ENCODE measurements at places on chromosomes 5 and 9.

DNA sequence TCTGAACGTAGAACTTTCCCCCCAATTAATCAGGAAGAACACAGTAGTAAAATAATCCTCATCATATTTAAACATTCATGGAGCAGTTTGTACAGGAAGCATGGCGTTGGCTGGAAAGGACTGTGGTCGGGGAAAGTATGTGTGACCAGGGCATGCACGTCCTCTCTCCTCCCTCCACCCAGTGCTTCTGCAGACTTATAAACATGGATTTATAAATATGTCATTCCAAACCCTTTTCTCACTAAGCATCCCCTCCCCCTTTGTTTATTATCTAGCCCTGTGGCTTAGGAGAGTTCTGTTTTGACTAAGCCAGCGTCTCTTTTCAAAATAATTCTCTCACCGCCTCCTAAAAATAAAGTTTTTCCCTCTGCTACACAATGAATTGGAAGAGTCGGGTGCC, 70.4 kb upstream of the DAP start:
- DNase-seq: no peak

DNA sequence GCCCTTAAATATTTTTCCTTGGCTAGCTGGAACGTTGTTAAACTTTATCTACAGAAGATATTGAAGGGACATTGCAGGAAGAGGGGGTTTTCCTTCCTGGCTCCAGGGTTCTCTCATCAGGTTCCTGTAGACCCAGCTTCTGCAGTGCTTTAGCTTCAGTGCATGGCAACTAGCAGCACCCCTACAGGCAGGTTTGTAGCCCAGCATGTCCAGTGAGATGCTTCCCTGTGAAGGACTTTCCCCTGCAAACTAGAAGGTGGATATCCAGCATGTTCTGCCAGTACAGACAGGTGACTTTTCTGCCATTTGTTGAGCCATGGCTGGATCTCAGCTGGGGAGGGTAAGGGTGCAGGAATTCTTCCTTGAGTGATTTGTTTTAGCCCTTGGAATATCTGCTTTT, 10.4 kb downstream of the CCL28 start:
- DNase-seq: no peak

GRCh38 chr5:100691548-100691947, 156.4 kb downstream of the FAM174A start:
- no peak for DNase-seq

GRCh38 chr9:118038713-118039112, 334.5 kb downstream of the TLR4 start:
- DNase-seq: no peak

- no peak for DNase-seq
These were observed 661.8 kb downstream of the DTWD2 start for GRCh38 chr5:118326481-118327045.

GRCh38 chr5:150112201-150113046, 26.1 kb upstream of the CSF1R start:
- no peak for DNase-seq

DNA sequence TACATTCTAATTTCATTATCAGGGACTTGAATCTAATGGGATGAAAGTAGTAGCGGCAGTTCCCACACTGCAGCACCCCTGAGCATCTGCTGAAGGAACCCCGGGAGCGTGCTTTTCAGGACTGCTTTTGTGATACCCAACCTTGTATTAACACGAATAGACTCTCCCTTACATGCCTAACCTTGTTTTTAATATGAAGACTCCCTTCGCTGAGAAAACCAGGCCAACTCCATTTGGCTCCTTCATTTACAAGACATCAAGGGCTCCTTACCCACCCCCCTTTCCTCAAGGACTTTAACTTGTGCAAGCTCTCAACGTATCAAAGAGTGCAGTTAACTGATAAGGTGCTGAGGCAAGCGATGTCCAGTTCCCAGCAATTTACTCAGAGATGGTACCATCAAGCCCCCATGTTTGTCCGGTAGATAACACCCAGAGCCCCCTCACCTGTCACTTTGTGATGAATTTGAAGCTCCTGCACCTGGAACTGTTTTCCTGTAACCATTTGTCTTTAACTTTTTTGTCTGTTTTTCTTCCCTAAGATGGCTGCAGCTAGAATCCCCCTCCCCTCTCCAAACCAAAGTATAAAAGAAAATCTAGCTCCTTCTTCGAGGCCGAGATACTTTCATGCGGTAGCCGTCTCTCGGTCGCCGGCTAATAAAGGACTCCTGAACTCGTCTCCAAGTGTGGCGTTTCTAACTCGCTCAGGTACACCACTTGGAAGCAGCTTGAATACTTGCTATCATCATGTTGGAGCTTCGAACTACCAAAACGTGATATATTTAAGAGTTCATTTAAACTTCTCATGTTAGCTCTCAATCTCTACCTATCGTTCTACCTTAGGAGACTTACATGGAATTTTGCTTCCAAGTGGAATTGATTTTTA, 10.7 kb downstream of the HNRNPH1 start:
- DNase-seq: no peak

- no peak for DNase-seq
These were observed 153.4 kb downstream of the HSPA4 start for GRCh38 chr5:133205204-133205603.

DNA sequence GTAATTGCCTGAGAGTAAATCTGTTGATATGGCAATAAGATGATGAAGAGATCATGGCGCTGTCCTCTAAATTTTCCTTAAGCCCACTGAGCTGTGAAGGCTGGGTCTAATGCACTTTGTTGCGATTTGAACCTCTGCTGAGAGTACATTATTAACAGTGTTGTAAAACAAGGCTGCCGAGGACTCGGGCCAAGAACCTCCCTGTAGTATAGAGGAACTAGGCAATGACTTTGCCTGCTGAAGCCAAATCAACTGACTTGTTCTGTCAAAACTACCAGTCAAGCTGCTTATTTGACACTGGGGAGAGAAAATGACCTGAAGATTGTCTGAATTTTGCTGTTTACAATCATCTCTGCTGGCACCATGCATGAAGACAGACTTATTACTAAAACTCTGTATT, 1154.7 kb downstream of the DTWD2 start:
- DNase-seq: no peak

- no peak for DNase-seq
These were observed 171.9 kb downstream of the ZNF462 start for GRCh38 chr9:107034831-107035230.

DNA sequence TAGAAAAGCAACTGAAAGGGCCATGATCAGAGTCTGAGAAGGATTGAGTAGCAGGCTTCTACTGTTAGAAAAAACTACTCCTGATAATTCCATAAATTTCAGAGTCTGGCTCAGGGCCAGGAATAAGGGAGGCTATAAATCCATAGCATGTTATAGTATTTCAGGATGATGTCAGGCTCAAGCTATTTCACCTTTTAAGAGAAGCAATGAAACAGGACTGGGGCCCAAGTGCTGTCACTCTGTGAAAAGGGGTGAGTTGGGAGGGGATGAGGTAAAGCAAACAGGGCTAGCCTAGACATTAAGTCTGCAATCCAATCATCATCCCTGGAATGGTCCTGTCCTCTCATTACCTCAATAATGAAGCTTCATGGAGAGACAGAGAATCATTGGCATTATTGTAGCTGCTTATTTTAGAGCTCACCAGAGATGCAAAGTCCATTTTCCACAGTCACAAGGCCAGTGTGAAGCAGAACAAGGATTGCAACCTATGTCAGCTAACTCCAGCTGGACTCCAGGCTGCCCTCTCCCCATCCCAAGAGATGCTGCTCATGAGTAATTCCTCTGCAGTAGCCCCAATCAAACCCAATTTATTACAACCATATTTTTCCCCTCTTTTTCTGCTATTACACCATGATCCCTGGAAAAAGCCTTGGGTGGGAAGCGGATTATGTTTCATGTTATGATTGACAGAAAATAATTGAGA, 56.0 kb downstream of the PAPPA start:
- DNase-seq: no peak

DNA sequence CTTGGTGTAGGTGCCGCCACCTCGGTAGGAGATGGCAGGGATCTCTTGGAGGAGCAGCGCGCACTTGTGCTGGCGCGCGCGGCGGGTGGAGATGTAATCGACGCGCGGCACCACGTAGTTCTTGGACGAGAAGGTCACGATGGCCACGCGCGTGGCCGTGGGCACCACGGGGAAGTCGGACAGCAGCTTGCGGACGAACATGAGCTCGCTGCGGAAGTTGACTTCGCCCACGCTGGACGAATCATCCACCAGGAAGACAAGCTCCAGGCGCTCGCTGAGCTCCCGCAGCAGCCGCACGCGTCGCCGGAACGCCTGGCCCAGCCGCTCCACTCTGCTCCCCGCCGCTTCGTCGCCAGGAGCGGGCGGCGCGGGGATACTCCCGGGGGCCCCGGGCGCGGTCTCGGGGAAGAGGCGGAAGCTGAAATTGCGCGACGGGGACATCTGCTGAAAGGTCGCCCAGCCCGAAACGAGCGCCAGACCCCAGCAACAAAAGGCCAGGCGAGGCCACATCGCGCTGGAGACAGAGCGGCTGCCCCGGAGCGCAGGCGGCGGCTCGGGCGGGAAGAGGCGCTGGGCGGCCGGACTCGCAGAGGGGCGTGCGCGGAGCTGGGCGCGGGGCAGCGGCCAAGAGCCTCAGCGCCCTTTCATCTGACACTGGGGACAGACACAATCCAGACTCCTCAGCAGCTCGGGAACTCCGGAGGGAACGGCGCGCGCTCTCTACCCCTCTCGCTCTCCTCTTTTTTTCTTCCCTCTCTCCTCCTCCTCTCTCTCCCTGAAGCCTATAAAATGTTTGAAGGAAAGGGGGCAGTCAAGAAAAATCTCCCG, at the start of gene SVEP1:
Gene SVEP1, minus strand, starts transcription at position 708 of the 828 bp plus-strand sequence. Its CDS starts 198 bp downstream, at position 510.
- DNase-seq: peak; percentile 72

- no peak for DNase-seq
These were observed 454.6 kb upstream of the TUSC1 start for GRCh38 chr9:26132746-26133312.

DNA sequence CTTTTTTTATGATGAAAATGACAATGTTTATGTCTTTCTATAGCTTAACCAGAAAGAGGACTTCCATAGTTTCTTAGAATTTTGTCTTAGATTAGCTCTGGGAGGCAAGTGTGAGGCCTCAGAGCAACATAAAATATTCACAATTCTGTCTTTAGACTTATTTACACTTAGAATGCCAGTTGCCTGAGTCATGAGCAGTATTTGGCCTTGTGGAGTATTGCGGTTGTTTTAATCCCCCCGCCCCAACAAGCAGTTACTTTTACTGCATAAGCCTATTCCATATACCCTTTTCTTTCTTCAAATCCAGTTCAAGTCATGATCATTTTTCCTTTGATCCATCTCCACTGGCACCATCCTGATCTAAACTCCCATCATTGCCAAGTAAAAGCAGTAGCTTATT, 198.0 kb upstream of the EGFLAM start:
- no peak for DNase-seq

- DNase-seq: no peak
These were observed 86.0 kb downstream of the ANKRD55 start for GRCh38 chr5:56147106-56147505.

DNA sequence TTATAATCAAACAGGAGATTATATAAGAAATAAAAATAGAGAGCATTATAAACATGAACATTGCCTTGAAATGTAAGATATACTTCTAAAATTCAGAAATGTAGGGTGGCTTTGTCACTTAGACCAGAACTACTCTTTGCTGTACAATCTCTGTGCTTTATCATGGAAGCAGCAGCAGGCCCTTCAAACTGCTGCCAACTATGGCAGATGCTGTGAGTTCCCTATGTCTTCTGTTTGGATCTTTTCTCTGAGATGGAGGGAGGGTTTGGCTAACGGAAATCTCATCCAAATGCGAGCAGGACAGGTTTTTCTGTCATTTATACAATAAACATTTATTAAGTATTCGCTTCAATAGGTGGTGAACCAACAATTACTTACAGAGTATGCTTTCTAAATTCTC, 34.8 kb upstream of the RICTOR start:
- DNase-seq: no peak

GRCh38 chr9:86350006-86350760, 4.0 kb downstream of the TUT7 start:
- no peak for DNase-seq

GRCh38 chr9:97425336-97425972, 13.6 kb downstream of the TDRD7 start:
- DNase-seq: no peak

- no peak for DNase-seq
These were observed 3.7 kb downstream of the HNRNPH1 start for GRCh38 chr5:179619776-179620175.

DNA sequence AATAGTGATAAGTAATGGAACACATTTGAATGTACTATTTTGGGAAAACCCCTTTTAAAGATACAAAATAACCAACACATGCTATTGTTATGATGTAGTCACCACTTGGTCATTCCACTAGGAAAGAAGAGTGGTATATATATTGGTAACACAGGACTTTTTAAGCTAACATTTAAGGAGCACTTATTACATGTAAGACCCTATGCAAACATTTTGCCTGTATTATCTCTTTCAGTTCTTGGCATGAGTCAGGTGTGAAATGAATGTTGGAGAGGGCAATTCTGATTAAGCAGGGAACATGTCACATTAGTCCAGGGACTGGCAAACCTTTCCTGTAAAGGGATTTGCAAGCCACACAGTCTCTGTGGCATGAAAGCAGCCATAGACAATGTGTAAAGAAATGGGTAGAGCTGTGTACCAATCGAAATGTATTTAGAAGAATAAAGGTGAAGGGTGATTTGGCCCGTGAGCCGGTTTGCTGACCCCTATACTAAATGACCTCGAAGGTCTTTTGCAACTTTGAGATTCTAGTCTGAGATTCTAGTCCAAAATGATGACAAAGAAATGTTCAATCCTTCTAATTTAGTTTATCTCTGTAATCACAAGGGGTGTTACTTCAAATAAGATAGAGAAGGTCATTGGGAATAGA, 15.3 kb downstream of the ABLIM3 start:
- DNase-seq: no peak

DNA sequence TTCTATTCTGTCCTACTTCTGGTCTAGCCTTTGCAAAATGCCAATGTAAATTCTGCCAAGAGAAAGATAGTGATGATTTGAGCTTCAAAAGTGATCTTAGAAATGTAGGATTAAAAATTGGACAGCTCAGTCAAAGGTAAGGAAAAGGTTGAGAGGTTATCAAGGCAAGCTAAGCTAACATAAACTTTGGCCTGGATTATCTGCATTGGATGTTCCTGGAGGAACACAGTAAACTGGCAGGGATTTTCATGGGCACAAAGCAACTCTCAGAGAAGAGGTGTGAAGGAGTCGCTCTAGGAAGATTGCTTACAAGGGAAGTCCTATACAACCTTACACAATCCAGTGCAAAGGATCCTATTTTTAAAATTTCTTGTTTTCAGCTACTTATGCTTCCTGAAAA, 115.2 kb downstream of the JAKMIP2 start:
- DNase-seq: no peak
